ENCODE measurements at places on chromosomes 5 and 9.

GRCh38 chr5:610011-610743 lies 2.0 kb upstream of the CEP72 start:
- DNase-seq: no peak

GRCh38 chr5:141761-142160 lies 49.5 kb upstream of the LRRC14B start:
- DNase-seq: no peak

- no peak for DNase-seq
These were observed 230.5 kb downstream of the SLIT3 start for GRCh38 chr5:169070413-169070812.

- DNase-seq: no peak
These were observed 116.5 kb downstream of the ANKRD55 start for GRCh38 chr5:56116599-56117141.

DNA sequence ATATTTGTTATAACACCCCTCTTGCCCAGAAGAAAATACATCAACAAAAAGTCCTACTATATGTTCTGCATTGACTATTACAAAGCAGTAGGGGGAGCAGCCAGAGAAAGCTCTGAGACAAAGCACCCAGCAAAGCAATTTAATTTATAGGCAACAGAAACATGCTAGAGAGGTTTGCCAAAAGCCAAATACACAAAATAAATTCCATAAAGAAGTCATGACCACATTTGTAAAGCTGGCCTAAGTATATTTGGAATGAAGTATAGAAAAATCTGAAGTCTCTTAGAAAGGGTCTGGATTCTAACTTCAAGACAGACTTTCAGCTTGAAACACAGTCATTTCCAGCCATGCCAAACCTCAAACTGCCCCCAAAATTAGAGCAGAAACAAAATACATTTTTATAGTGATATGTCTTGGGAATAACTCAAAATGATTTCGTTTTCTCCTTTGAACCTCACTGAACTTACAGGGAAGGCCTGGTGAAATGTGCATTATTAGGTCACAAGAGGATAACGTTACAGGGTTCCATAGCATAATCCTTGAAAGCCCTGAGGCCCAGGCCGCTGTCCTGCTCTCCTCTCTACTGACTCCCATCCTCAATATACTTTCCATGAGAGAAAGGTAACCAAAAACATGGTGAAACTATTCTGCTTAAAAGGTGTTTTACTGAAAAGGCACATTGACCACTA lies 451.8 kb downstream of the RAB3C start:
- no peak for DNase-seq

All from H54 (cell line).